Cerebellar nuclear complex (tissue), 1 donor: ENCODE measurements at places on chromosomes 16 and 17.

DNA sequence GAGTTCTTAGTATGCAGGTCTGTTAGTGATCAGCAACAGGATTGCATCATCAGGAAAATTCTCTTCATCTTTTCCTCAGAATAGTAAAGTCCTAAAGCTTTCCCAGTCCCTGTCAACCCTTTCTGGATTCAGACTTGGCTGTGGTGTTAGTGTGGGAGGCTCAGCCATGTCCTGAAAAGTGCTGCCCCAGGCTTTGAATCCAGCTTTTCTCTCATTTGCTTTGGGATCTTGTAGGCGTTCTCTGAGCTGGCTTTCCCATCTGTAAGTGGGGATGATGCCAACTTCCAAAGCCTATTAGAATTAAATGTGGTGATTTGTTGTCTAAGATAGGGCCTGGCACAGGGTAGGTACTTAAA, 3.0 kb downstream of the ALKBH5 start:
- DNase-seq, result no peak

DNA sequence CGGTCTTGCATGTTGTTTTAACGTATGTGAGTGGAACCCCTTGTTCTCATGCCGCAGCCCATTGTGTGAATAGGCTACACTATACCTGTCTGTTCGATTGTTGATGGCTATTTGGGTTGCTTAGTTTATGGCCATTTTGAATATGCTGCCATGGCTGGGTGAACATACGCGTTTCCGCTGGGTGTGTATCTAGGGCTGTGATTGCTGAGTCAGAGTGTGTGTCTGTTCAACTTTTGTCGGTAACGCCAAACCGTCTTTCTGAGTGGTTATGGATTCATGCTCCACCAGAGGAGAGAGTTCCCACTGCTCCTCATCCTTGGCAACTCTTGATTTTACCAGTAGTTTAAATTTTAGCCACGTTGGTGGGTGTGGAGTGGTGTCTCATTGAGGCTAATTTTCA, 77.0 kb downstream of the METRNL start:
- DNase-seq, result no peak

DNA sequence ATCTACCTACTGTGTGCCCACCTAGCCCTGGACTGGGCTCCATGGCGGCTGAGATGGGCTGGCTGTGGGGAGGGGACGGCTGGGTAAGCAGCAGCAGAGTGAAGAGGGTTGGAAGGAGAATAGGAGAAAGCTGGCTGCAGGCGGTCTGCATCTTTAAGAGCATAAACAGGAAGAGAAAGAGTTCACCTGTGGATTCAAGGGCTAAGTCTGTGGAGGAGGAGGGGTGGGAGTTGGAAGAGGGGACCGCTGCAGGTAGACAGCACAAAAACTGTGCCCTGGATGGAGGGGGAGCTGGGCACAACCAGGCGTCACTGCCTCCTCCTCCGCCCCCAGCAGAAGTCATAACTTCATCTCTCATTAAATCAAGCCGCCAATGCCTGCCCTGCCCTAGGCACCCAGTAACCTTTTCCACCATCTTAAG, 677 bp downstream of the SLC13A2 start:
- no peak for DNase-seq

DNA sequence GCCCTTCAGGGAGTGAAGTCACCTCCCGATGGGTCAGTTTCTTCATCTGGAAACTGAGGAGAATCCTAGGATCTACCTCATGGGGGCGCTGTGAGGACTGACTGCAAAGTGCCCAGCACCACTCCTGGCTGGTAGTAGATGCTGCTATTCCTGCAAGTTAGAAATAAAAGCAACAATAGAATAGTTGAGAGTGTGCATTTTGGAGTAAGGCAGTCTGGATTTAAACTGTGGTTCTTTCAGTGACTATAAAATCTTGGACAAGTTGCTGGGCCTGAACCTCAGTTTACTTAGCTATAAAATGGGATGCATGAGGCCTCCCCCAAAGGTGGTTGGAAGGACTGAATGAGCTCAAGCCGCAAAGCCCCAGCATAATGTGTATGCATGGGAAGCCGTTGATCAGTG, 70.6 kb downstream of the CYB5B start:
- DNase-seq, result no peak

DNA sequence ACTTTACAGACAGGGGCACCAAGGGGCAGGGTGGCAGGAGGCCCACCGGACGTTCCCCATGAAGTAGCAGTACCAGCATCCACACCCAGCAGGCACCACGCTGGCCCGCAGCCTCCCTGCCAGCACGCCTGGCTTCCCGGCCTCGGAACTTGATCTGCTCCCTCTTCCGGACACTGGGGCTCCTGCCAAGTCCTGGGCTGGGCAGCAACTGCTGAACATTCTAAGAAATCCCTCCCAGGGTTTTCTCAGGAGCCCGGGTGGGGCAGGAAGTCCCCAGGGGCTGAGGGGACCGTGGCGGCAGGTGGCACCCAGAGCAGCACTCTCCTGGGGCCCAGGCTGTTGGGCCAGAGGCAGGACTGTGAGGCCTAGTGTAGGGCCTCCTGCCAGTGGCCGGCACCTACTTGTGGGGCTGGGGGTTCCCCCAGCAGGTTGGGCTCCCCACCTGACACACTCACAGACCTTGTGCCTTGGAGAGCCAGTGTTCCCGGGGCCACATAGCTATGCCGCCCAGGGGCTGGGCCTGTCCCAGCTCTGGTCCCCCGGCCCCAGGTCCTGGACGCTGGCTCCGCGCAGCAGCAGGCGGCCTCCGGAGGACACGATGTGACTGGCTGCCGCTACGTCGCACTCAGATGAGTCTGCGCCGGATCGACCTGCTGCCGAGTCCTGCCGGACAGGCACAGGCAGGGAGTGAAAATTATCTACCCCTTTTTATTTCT, 86.2 kb upstream of the CBX4 start:
- DNase-seq, result no peak

DNA sequence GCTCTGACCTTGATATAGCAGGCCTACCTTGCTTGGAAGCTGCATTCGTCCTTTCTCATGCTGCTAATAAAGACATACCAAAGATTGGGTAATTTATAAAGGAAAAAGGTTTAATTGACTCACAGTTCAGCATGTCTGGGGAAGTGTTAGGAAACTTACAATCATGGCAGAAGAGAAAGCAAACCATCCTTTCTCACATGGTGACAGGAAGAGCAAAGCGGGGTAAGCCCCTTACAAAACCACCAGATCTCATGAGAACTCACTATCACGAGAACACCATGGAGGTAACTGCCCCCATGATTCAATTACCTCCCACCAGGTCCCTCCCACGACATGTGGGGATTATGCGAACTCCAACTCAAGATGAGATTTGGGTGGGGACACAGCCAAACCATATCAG, 6.0 kb upstream of the MAPT start:
- DNase-seq, result no peak

- DNase-seq, result no peak
These were observed 1.8 kb upstream of the RARA start for GRCh38 chr17:40307001-40307730.
